Tibial artery (tissue), 4 donors: ENCODE measurements at places on chromosomes 5 and 9.

DNA sequence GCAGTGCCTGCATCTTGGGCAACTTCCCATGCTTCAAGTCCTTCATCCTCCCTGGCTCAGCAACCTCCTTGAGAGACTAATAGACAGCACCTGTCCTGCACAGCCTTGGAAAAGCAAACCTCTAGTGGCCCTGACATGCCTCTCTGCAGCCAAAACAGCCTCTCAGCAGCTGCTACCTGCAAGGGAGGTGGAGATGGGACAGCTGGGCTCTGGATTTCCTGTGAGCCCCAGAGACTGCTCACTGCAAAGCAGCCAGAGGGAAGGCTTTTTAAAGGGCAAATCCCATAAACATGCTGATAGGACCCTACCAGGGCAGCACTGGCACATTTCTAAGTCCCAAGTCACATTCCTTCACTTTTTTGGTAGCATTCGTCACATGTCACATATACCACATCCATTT, 31.5 kb upstream of the MYORG start:
- H3K27ac ChIP-seq: no peak overlapping the region
- no peak overlapping the region for H3K4me3 ChIP-seq
- no peaks in the 10 kb centered on the region for H3K27me3 ChIP-seq
- H3K4me1 ChIP-seq: no peaks in the 10 kb centered on the region
- no peak for DNase-seq

GRCh38 chr9:106284296-106284695, 578.7 kb upstream of the ZNF462 start:
- DNase-seq: no peak
- H3K36me3 ChIP-seq: no peaks in the 10 kb centered on the region
- H3K27ac ChIP-seq: no peak overlapping the region
- no peaks in the 10 kb centered on the region for H3K4me1 ChIP-seq
- H3K27me3 ChIP-seq: no peaks in the 10 kb centered on the region

- H3K27ac ChIP-seq: no peak overlapping the region
- no peaks in the 10 kb centered on the region for H3K27me3 ChIP-seq
- no peak overlapping the region for H3K4me3 ChIP-seq
- no peaks in the 10 kb centered on the region for H3K4me1 ChIP-seq
- no peaks in the 10 kb centered on the region for H3K36me3 ChIP-seq
- no peak for DNase-seq
Measured at GRCh38 chr5:89071941-89072331, 189.0 kb upstream of the MEF2C start.

GRCh38 chr5:111961862-111962261, 204.9 kb upstream of the NREP start:
- H3K36me3 ChIP-seq: no peaks in the 10 kb centered on the region
- no peak for DNase-seq
- H3K27ac ChIP-seq: no peak overlapping the region
- no peak overlapping the region for H3K4me3 ChIP-seq
- no peaks in the 10 kb centered on the region for H3K4me1 ChIP-seq

DNA sequence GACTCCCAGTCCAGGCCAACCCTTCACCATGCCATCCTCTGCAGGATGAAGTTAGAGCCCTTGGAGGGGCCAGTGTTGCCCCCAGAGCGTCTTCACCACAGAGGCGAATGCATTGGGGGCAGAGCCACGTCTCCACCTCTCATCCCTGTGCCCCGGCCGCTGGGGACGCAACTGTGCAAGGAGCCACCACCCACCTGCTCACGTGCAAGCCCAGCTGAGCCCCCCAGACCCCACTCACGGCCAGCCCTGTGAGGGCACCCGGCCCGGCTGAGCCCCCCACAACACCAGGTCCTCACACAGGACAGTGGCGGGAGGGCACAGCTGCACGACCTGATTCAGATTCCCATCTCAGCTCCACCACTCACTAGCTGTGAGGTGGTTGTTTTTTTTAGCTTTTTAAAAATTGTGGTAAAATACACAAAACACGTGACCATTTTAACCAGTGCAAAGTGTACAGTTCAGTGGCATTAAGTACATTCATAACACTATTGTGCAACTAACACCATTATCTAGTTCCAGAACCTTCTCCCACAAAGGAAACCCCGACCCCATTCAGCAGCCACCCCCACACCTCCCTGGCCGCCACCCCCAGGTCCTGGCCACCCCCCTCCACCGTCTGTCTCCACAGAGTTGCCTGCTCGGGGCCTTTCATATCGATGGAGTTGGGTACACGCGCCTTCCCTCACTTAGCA, 33.5 kb upstream of the UBAC1 start:
- no peak overlapping the region for H3K4me3 ChIP-seq
- H3K27me3 ChIP-seq: no peaks in the 10 kb centered on the region
- no peaks in the 10 kb centered on the region for H3K36me3 ChIP-seq
- no peak for DNase-seq

DNA sequence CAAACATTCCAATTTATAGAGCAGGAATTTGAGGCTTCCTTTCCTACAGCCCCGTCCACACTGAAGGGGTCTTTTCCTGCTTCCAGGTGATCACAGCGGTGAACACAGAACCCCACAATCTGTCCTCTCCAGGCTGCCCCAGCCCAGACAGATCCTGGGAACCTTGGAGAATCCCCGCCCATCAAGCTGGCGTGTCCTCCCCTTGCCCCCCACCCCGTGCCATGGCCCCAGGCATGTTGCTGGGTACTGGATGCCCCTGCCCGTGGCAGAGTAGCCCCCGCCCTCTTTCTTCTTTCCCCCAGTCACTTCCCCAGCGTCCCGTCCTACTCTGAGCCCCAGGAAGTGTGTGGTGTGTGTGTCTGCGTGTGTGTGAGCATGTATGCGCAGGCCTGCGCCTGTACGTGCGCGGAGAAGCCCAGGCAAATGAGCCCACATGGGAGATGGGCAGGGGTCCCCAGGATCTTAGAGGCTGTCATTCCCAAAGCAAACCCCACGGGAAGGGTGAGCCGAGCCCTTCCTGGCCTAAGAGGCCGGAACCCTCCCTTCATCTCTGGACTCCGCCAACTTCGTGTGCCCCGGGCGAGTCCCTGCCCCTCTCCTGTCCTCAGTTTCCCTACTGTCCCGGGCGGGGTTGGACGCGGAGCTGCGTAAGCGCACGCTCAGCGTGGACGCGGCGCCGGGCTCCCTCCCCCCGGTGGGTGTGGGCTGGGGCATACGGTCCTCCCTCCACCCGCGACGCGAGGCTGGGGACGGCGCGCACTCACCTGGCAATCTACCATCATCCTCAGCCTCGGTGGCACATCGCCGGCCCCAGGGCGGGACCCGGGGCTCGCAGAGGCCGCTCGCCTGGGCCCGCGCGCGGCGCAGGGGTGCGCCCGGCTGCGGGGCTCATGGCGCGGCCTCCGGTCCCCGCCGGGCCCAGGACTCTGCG, 15.2 kb downstream of the GBGT1 start:
- H3K36me3 ChIP-seq: no peaks in the 10 kb centered on the region
- H3K27me3 ChIP-seq: no peaks in the 10 kb centered on the region
- H3K27ac ChIP-seq: peak overlapping the region; percentile 86
- peaks cover 36% of the 10 kb centered on the region for H3K4me1 ChIP-seq

- no peaks in the 10 kb centered on the region for H3K27me3 ChIP-seq
- H3K4me1 ChIP-seq: peaks cover 22% of the 10 kb centered on the region
- peaks cover 31% of the 10 kb centered on the region for H3K36me3 ChIP-seq
- no peak for DNase-seq
- H3K4me3 ChIP-seq: no peak overlapping the region
Measured at GRCh38 chr5:126460977-126461376, 37.8 kb downstream of the GRAMD2B start.

- no peaks in the 10 kb centered on the region for H3K36me3 ChIP-seq
- no peaks in the 10 kb centered on the region for H3K27me3 ChIP-seq
- H3K4me3 ChIP-seq: no peak overlapping the region
- H3K27ac ChIP-seq: no peak overlapping the region
Measured at GRCh38 chr9:6931913-6932312, 174.1 kb downstream of the KDM4C start.

DNA sequence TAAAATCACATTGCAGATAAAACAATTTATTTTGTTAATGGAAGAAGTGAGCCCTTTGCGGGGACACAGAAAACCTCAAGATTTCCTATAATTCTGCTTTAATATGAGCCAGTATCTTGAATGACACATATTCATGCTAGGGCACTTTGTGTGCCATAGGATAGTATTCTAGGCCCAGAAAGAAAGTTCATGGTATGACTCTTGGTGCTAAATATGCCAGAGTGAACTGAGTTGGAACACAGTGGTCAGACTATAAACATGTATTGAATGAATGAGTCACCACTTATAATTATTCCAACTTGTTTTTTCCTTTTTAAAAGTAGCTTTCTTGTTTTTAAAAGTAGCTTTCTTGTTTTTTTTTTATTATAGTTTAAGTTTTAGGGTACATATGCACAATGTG, 46.0 kb downstream of the ADAMTS19 start:
- DNase-seq: no peak
- H3K27me3 ChIP-seq: no peaks in the 10 kb centered on the region
- no peak overlapping the region for H3K4me3 ChIP-seq
- no peaks in the 10 kb centered on the region for H3K36me3 ChIP-seq

DNA sequence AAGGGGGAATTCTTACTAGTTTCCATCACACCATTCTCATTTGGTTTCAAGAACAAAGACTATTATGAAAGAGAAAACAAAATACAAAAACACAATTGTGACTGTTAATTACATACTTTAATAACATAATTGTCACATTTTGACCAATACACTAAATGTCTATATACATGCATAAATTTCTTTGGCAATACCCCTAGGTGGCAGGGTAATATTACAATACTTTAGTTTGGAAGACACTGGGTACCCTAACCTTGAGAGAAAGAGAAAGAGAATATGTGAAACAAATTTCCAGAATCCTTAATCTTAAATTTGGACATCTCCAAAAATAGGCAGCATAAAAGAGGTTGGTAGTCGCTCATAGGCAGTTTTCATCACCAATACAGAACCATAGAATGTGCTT, 619.6 kb upstream of the ADAMTS16 start:
- H3K4me3 ChIP-seq: no peak overlapping the region
- H3K27me3 ChIP-seq: no peaks in the 10 kb centered on the region
- no peaks in the 10 kb centered on the region for H3K36me3 ChIP-seq
- no peaks in the 10 kb centered on the region for H3K4me1 ChIP-seq

DNA sequence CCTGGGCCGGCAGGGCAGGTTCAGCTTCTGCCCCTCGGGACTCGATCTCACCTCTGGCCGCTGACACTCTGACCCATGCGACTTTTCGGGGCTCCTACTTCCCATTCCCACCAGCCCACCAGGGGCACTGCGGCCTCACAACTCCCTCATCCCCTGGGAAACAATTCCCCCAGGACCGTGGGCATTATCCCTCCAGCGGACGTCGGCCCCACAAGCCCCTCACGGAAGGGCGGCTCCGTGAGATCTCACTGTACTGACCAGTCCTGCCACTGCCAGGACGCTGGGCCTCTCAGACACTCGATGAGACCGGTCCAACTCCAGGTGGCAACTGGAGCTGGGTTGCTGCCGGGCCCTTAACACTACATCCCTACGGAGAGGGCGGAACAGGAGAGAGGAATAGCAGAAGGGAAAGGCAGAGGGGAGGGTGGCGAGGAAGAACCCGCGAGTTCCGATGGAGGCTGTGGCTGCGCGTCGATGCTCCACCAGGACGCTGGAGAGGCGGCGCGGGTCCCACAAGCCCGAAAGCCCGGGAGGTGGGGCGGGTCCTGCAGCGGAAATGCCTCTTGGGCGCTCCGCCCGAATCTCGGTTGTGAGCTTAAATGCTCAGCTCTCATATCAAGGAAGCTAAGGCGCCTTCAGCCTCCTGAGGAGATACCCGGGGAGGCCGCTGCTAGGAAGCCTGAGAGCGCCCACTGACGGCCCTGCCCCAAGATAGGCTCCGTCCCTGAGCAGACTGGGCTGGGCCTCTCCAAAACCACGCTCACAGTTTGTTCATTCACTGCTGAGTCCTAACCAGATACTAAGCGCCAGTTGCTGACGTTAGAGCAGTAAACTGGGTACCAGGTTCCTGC, 36.3 kb downstream of the VCP start:
- DNase-seq: peak; percentile 71
- H3K36me3 ChIP-seq: peaks cover 18% of the 10 kb centered on the region
- H3K27me3 ChIP-seq: no peaks in the 10 kb centered on the region
- no peaks in the 10 kb centered on the region for H3K4me1 ChIP-seq
- H3K27ac ChIP-seq: peak overlapping the region; percentile 35

GRCh38 chr5:131381777-131382176, 117.9 kb downstream of the CDC42SE2 start:
- H3K36me3 ChIP-seq: peaks cover 6% of the 10 kb centered on the region
- no peaks in the 10 kb centered on the region for H3K4me1 ChIP-seq
- no peak overlapping the region for H3K4me3 ChIP-seq

DNA sequence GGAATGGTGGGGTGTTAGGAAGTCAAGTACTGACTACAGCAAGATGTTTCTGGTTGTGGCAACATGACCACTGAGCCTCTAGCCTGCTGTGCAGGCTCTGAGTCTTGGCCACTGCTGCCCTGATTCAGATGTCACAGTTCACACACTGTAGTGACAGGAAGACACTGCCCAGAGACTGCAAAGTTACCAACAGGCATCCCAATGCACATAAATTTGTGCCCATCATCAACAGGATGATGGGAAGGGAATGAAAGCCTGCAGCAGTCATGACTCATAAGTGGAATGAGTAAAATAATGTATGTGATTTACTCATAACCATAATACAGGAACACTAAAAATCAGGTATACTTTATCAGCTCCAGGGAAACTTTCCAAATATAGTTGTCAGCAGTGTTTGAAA, 251.6 kb upstream of the HAPLN1 start:
- DNase-seq: no peak
- H3K4me3 ChIP-seq: no peak overlapping the region
- no peak overlapping the region for H3K27ac ChIP-seq
- H3K27me3 ChIP-seq: no peaks in the 10 kb centered on the region
- no peaks in the 10 kb centered on the region for H3K36me3 ChIP-seq

GRCh38 chr9:99497641-99498040, 275.6 kb downstream of the SEC61B start:
- H3K4me3 ChIP-seq: no peak overlapping the region
- no peak overlapping the region for H3K27ac ChIP-seq
- H3K36me3 ChIP-seq: no peaks in the 10 kb centered on the region
- no peak for DNase-seq
- H3K27me3 ChIP-seq: no peaks in the 10 kb centered on the region

DNA sequence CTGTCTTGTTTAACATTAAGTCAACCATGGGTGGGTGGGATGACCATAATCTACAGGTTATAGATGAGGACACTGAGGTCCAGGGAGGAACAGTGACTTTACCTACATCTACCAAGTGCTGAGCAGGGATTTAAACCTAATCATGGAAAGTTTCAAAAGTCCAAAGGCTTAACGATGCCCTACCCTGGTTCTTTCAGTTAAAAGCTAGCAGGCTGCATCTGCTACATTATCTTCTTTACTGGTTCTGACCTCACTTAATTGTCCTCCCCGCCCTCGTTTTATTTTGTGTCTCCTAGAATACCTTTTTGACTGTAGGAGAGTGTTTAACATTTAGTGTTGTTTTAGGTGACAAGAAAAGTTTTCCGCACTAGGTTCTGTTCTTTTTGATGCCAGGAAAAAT, 735.2 kb downstream of the TLR4 start:
- H3K36me3 ChIP-seq: no peaks in the 10 kb centered on the region
- no peak overlapping the region for H3K27ac ChIP-seq
- H3K27me3 ChIP-seq: no peaks in the 10 kb centered on the region
- H3K4me3 ChIP-seq: no peak overlapping the region
- no peak for DNase-seq
- no peaks in the 10 kb centered on the region for H3K4me1 ChIP-seq

GRCh38 chr9:110464321-110464720, 115.2 kb downstream of the SVEP1 start:
- H3K36me3 ChIP-seq: no peaks in the 10 kb centered on the region
- no peak overlapping the region for H3K4me3 ChIP-seq
- H3K27me3 ChIP-seq: no peaks in the 10 kb centered on the region
- H3K4me1 ChIP-seq: no peaks in the 10 kb centered on the region
- DNase-seq: no peak

GRCh38 chr9:99181206-99181605, 40.5 kb downstream of the ALG2 start:
- H3K27ac ChIP-seq: no peak overlapping the region
- H3K27me3 ChIP-seq: no peaks in the 10 kb centered on the region
- H3K36me3 ChIP-seq: no peaks in the 10 kb centered on the region
